Activated CD4-positive, alpha-beta memory T cell treated with anti-CD3 and anti-CD28 coated beads, Interleukin-2, amount 10 ng/mL, durations not matched to agents 7 days and 5 days (primary cell): ENCODE measurements at places on chromosomes 4 and X. TPM values are rescaled to one million over a fixed set of nuclear protein-coding genes. Genes with fewer than 3 reads are reported as not detected.

DNA sequence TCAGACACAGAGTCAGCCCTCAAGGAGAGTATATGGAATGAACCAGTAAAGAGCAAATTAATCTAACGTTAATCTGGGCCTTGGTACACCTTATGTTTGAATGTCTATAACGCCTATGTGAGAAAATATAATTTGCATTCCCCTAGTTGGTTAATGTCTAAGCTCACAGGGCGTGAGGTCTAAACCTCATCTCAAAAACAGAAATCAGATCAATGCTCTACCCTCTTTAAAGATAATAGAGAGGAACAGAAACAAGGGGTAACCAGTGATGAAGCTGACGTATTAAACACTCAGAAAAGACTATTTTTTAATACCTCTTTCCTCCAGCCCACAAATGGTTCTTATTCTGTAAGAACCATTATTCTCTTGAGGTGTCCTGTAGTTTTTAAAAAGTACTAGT, 369.2 kb upstream of the NOCT start:
- no peaks in the 10 kb centered on the region for H3K4me1 ChIP-seq
- DNase-seq = no peak
- no peaks in the 10 kb centered on the region for H3K27me3 ChIP-seq
- H3K36me3 ChIP-seq = no peaks in the 10 kb centered on the region
- no peak overlapping the region for H3K4me3 ChIP-seq

DNA sequence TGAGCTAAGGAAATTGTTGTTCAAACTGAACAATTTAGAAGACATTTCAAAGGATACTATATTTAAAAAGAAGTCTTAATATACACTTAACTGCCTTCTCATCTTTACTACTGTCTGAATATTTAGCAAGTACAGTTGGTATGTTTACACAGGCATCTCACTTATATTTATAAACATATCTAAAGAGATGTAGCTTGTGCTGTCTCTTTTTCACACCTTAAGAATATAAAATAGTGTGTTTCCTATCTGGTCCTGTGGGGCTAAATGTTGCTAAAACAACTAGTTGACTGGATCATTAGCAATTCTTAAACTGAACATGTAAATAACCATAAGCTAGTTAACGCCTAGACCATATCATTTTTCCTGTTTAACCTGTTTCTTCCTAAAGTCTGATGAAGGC, 336.3 kb downstream of the PPP3CA start:
- H3K36me3 ChIP-seq = peaks cover 3% of the 10 kb centered on the region
- DNase-seq = no peak
- H3K4me1 ChIP-seq = peaks cover 37% of the 10 kb centered on the region
- H3K27me3 ChIP-seq = no peaks in the 10 kb centered on the region
- H3K4me3 ChIP-seq = no peak overlapping the region

DNA sequence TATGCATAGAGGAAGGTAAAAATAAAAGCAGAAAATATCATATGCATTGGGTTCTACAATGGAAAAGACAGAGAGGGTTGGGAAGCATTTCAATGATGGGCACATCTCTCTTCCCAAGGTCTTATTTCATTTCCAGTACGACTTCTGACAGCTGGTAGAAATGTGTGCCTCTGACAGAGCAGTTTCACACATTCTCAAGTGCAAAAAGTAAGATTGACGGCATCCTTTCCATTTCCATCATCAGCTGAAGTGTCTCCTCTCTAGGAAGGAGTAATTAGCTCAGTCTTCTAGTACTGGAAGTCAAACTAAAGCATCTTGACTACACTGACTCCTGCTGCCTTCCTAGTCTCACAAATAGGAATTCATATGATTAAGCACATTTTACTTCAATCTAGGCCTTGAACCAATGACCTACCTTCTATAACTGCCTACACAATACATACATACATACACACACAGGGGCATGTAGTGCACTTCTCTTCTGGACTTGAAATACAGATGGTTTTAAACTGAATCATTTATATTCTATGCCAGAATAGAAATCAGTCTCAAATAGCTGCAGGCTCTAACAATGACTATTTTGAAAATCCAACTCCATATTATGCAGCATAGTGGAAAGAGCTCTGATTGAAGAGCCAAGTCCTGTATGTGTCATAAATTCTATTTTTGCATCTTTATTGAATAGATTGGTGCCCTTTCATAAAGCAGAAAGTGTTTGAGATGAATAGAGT, 473.4 kb downstream of the INPP4B start:
- H3K36me3 ChIP-seq = peaks cover 32% of the 10 kb centered on the region
- H3K4me1 ChIP-seq = peaks cover 67% of the 10 kb centered on the region
- no peak overlapping the region for H3K4me3 ChIP-seq

DNA sequence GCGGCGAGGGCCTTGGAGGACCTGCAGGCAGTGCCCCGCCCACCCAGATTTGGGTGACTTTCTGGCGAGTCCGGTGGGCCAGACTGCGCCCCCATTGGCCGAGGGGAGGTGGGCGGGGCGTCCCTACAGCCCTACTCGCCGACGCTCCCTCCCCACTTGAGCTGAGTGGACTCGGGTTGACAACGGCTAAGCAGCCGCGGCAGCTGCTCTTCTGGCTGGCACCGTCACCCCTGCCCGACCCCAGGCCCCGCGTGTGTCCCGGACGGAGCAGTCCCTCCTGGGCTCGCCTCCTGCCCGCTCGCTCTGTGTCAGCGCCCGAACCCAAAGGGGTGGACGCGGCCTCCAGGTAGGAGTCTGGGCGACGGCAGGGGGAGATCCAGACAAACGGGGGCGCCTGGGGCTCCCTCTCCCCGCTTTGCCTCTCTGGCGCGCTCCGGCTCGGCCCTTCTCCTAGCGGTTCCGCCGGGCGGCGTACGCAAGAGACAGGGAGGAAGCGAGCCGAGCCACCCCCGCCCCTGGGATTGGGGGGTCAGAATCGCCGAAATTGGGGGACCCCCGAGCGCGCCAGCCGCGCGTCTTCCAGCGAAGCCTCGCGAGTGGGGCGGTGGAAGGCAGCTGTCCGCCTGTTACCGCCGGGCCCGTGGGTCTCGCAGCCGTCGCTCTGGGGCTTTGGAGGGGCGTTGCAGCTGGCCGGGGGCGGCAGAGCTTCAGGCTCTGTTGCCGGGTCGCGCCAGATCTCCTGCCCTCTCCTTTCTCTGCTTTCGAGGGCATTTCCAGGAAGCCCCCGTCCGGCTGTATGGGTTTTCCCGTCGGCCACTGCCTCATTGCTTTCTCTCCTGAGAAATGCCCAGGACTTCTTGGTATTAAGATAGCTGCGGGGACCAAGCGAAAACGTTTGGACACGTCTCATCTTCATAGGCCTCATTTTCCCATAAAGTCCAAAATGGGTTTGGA, 46.3 kb downstream of the STARD8 start:
- peak overlapping the region; percentile 65 for H3K27ac ChIP-seq
- DNase-seq = peak; percentile 18
- peaks cover 37% of the 10 kb centered on the region for H3K4me1 ChIP-seq

DNA sequence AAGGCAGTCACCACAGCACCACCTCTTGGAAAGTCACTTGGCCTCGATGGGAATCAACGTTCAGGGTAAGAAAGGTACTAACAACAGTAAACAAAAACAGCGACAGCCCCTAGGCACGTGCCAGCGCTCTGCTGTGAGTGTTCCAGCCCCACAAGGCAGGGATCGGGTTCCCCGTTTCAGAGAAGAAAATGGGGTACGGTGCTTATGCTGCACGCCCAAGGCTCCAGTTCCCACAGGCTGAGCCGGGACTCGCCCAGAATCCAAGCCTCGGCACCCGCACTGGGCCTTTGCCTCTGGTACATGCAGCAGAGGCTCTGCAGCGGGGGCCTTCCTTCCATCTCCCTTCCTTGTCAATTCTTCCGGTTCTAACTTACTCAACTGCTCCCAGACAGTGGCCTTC, 37.3 kb downstream of the WDR1 start:
- no peak overlapping the region for H3K4me3 ChIP-seq
- no peak for DNase-seq
- no peaks in the 10 kb centered on the region for H3K27me3 ChIP-seq
- peaks cover 84% of the 10 kb centered on the region for H3K36me3 ChIP-seq
- H3K4me1 ChIP-seq = no peaks in the 10 kb centered on the region

The MTNR1A gene
- not detected for total RNA-seq

- H3K27me3 ChIP-seq = no peaks in the 10 kb centered on the region
- H3K4me1 ChIP-seq = peaks cover 21% of the 10 kb centered on the region
- H3K27ac ChIP-seq = peak overlapping the region; percentile 68
Observed at GRCh38 chr4:67581208-67581857, 22.8 kb downstream of the STAP1 start.

GRCh38 chr4:177235026-177235425, 74.6 kb upstream of the NEIL3 start:
- no peaks in the 10 kb centered on the region for H3K36me3 ChIP-seq
- H3K4me3 ChIP-seq = no peak overlapping the region
- DNase-seq = no peak
- H3K27me3 ChIP-seq = no peaks in the 10 kb centered on the region

The MAGIX gene
- 2.0 TPM for total RNA-seq

DNA sequence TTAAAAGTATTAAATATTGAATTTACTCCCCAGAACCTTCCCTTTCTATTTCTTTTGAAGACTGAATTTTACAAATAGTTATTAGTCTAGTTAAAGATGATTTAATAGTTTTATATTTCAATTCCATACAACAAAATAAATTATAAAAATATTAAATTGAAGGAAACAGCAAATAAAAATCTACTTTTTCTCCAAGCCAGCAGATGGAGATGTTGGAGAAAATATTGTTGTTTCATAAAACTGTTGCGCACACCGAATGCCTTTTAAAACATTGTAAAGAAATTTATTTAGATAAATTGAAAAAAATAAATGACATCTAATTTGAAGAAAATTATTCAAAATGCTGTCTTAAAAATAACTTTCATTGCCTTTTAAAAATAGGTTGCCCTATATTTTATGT, 5.5 kb downstream of the GRIA2 start:
- no peaks in the 10 kb centered on the region for H3K4me1 ChIP-seq
- no peak for DNase-seq
- no peak overlapping the region for H3K4me3 ChIP-seq

DNA sequence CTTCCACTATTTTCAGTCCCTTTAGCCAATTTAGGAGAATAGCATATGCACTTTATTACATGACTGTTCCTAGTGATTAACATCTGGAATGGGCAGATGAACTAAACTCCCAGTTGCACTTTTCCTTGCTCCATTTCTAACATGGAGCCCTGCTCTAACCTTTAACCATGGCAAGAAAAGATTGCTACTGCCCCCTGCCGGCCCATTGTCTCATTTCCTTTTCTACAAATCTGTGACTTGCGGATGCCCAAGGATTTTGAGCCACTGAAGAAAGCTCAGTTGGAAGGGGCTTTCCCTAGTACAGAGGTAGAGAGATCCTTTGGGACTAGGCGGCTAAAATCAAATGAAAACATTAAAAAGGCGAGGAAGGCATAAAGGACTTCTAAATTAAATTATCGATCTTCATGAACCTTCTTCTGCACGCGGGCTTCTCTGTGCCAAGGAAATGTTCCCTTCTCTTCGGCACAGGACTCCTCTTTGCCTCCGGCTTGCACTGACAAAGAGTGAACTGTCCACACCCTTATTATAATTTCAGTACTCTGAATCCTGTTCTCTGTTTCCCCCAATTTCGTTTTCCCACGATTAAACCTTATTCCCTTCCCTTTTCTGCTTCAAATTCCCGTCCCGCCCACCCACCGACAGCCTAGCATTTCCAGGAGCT, 577 bp upstream of the GLRA2 start:
- DNase-seq = peak; percentile 42
- no peaks in the 10 kb centered on the region for H3K4me1 ChIP-seq
- H3K27me3 ChIP-seq = peaks cover 2% of the 10 kb centered on the region
- H3K4me3 ChIP-seq = no peak overlapping the region

DNA sequence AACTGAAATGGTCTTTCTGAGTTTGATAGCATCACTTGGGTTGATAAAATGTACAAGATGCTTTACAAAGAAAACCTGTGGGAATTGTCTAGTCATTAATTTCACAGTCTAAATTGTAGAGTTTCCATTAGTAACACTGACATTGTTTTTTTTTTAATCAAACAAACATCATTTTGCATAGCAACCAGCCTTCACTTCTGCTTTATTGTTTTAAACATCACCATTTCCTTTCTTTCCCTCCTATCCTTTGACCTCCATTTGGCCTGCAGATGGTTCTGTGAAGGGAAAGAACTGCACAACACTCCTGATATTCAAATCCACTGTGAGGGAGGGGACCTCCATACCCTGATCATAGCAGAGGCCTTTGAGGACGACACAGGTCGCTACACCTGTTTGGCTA, 171.1 kb downstream of the PALLD start:
- no peaks in the 10 kb centered on the region for H3K4me1 ChIP-seq
- peaks cover 21% of the 10 kb centered on the region for H3K27me3 ChIP-seq
- no peak overlapping the region for H3K4me3 ChIP-seq
- H3K27ac ChIP-seq = no peak overlapping the region
- no peaks in the 10 kb centered on the region for H3K36me3 ChIP-seq

DNA sequence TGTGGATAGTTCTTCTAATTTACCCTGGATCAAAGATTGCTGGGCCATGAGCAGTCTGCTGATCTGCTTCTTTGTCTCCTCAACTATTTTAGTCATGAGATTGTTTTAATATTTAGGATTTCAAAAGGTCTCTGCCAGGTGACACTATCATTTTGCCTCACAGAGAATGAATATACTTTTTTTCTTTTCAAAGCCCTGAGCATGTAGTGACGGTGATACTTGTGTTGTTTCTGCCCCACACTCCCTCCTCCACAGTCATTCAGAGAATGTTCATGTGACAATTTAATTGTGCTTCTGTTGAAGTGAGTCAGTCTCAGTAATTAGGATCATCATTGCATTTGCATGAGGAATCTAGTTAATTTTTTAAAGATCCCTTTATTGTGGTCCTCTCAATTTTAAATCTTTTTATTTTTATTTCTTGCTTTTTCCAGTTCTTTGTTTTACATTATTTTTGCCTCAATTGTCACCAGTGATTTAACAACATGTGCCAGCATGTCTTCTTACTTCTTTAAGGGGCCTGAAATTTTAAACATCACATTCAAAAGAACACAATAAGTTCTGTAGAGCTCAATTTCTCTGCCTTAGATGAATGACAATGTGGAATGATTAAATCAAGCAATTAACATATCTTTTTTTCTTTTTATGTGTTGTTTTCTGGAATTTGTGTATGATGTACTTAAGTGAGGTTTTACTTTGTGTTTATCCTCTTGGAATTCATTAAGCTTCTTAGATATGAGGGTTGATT, 12.3 kb downstream of the MMRN1 start:
- H3K27ac ChIP-seq = no peak overlapping the region
- H3K27me3 ChIP-seq = peaks cover 5% of the 10 kb centered on the region
- no peak overlapping the region for H3K4me3 ChIP-seq
- DNase-seq = no peak

- H3K27ac ChIP-seq = no peak overlapping the region
- H3K4me1 ChIP-seq = peaks cover 8% of the 10 kb centered on the region
- no peaks in the 10 kb centered on the region for H3K27me3 ChIP-seq
- H3K36me3 ChIP-seq = peaks cover 16% of the 10 kb centered on the region
Observed at GRCh38 chr4:152359208-152360044, 176.5 kb downstream of the FBXW7 start.

The TRPC5OS gene
- total RNA-seq = not detected

The BCOR gene
- total RNA-seq = 46.6 TPM

DNA sequence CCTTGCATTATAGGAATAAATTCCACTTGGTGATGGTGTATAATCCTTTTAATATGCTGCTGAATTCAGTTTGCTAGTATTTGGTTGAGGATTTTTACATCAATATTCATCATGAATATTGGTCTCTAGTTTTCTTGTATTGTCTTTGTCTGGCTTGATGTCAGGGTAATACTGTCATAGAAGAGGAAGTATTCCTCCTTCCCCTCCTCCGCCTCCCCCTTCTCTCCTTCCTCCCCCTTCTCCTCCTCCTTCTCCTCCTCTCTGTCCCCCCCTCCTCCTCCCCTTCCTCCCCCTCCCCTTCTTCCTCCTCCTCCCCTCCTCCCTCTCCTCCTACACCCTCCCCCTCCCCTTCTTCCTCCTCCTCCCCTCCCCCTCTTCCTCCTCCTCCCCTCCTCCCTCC, 65.8 kb downstream of the RGS12 start:
- H3K4me3 ChIP-seq = no peak overlapping the region
- no peak for DNase-seq
- H3K4me1 ChIP-seq = peaks cover 18% of the 10 kb centered on the region
